ENCODE measurements at places on chromosomes 2 and 18. TPM values are rescaled to one million over a fixed set of nuclear protein-coding genes. Genes with fewer than 3 reads are reported as not detected.

CPO gene
- not detected for total RNA-seq

RNU2-63P gene
- 7.0 TPM for total RNA-seq

NEU2 gene
- total RNA-seq, result not detected

IKZF2 gene
- 29.7 TPM for total RNA-seq

TBR1 gene
- total RNA-seq, result 0.10 TPM

ANKRD62 gene
- not detected for total RNA-seq

SPRED2 gene
- total RNA-seq, result 9.5 TPM

LOXHD1 gene
- 0.47 TPM for total RNA-seq

UGT1A5 gene
- not detected for total RNA-seq

LONRF2 gene
- 0.05 TPM for total RNA-seq

FAM237A gene
- not detected for total RNA-seq

Measured in activated CD8-positive, alpha-beta T cell treated with anti-CD3 and anti-CD28 coated beads, Interleukin-2, amount 10 ng/mL, durations not matched to agents 7 days and 5 days (primary cell).